ENCODE measurements at places on chromosomes 12 and 14.

DNA sequence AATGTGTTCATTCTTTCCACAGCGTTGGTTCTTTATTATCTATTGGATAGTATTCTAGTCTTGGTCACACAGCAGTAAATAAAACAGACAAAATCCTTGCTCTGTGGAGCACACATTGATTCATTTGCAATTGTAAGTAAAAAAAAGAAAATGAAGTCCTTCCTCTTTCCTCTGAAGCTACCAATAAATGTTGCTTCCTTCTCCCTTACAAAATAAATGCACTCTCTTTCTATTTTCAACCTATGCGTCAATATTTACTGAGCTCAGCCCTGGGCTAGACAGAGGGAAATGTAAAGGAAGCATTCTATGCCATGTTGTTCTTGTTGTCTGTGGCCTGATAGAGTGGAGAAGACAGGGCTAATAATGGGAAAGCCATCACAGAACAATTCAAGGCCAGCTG, 2.9 kb downstream of the ABHD12B start:
- no peak for DNase-seq

- DNase-seq = peak; percentile 7
Measured at GRCh38 chr12:131618303-131618658, 92.6 kb upstream of the SFSWAP start.

- DNase-seq = no peak
Measured at GRCh38 chr14:61268812-61269211, 12.3 kb downstream of the TMEM30B start.

DNA sequence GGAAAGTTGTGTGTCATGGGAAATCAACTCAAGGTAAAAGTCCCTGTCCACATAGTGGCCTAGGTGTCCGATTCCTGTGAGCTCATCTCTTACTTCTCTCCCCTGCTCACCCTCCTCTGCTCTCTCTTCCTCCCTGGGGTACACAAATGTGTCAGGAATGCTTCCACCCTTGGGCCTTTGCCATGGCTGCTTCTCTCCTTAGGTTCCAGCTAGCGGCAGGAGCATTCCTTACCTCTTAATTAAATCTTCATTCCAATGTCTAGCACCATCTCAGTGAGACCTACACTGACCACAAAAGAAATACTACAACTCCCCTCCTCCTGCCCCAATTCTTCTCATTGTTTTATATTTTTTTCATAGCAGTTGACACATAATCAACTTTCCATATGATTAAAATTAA, 298.6 kb downstream of the PDZRN4 start:
- no peak for DNase-seq

GRCh38 chr12:100229876-100230275, 29.3 kb downstream of the ACTR6 start:
- DNase-seq = peak; percentile 49

- DNase-seq = no peak
Measured at GRCh38 chr12:27345376-27345775, 12.7 kb downstream of the BMAL2 start.

DNA sequence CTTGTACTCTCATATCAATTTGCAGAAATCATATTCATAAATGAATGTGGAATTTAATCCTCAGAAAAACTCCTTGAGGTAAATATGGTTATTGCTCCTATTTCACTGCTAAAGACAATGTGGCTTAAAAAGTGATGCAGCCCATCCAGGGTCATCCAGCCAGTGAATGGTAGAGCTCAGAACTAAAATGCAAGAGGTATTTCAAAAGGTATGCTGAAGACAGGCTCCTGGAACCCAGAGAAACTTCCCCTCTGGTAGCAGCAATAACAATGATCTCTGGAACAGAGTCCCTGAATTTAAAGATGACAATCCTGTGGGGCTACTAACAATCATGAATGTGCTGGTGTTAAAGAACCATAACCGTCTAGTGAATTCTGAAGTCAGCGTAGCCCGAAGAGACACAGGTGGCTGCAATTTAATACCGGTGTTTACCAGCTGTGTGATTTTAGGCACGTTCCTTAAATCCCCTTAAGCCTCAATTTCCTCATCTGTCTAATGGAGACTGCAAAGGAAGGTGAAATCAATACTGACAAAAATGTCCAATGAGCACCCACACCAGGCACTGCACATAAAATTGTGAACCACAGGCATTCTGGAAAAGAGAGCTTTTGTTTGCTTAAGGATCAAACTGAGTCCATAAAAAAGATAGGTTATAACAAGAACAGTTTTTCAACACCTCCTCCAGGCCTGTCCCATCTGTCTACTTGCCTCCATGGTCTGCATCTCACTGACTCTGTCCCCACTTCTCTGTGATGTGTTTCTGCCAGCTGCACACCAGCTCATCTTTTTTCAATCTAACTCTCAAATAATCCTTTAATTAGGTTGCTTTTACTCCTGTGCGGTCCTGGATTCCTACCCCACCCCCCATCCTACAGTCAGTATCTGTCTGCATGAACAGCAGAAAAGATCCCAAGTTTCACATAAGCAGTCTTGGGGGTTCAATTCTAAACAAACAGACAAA, 10.5 kb downstream of the TM7SF3 start:
- no peak for DNase-seq

DNA sequence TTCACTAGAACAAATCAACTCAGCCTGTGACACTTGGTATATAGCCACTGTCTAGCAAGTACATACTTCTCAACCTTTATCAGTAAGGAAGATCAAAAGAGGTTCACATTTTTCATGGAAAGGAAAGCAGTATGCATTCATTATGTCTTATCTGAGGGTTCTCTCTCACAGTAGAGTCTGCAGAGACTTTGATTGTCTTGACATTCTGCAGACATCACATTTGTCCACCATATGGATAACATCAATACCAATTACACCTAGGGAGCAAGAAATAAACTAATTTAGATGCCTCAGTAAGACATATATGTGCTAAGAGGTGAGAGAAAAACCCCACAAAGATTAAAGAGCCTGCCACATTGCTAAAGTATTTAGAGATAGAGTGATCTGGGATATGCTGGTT, 110.8 kb upstream of the SLC35F4 start:
- no peak for DNase-seq

- peak; percentile 58 for DNase-seq
Measured at GRCh38 chr12:8045952-8046944, 13.7 kb downstream of the FOXJ2 start.

DNA sequence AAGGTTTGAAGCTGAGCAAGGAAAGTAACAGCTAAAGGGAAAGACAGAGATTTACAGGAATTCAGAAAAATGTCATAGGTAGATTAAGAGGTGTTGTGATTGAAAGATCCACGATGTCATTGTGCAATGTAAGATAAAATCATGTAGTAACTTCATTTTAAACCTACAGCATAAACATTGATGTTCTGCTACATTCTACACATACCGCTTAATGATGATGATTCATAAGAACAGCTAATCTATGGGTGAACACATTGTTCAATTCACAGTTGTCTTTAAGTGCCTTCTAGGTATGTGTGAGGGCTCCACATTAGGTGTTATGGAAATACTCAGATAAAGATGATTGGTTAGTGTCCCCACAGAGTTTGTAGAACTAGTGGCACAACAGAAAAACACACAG, 170.9 kb downstream of the GRIP1 start:
- no peak for DNase-seq

DNA sequence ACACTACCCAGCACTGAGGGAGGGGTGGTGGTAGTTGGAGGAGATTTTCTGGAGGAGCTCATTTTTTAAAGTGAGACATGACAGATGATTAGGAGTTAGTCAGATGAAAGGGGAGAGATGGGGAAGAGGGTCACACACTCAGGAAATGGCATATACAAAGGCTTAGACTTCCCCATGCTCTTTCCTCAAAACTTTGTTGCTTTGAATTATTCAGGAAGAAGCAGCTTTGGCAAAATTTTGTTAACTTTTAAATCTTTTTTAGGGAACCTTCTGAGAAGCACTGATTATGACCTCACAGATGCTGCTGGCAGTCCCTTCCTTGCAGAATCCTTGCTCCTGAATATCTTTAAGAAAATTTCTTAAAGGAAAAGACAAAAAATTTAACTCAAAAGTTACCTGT, 19.8 kb downstream of the ALDH6A1 start:
- no peak for DNase-seq

DNA sequence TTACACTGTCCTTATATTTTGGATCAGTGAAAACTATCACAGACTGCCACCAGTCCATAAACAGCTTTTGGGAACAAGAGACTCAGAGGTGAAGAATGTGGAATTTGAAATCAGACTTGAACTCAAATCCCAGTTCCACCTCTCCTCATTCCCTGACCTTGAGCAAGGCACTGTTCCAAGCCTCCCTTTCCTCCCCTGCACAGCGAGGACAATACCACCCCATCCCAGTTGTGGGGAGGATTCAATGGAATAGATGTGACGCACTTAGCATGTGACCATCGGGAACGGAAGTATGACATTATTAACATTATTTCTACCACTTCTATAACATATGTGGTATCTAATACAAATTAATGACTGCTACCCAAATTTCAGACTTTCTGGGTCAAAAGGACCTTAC, 63.5 kb downstream of the DPF3 start:
- DNase-seq = no peak

- no peak for DNase-seq
Measured at GRCh38 chr12:19105463-19105862, 24.1 kb upstream of the PLEKHA5 start.

DNA sequence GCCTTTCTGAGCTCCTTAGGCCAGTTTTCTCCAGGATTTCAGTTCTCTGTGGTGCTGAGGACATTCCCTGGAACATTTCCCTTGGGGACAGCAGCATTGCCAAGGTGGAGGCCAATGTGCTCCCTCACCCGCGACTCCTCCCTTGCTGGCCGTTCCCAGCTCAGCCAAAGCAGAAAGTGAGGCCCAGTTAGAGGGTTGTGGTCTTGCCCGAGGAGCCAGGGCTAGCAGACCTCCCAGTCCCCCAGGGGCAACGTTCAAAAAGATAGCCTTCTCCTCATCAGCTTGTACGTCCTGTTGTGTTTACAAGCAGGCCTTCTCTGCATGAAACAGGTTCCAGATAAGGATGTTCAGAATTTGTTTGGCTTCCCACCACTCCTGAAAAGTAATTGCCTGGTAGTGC, 78.4 kb downstream of the SSPN start:
- no peak for DNase-seq

DNA sequence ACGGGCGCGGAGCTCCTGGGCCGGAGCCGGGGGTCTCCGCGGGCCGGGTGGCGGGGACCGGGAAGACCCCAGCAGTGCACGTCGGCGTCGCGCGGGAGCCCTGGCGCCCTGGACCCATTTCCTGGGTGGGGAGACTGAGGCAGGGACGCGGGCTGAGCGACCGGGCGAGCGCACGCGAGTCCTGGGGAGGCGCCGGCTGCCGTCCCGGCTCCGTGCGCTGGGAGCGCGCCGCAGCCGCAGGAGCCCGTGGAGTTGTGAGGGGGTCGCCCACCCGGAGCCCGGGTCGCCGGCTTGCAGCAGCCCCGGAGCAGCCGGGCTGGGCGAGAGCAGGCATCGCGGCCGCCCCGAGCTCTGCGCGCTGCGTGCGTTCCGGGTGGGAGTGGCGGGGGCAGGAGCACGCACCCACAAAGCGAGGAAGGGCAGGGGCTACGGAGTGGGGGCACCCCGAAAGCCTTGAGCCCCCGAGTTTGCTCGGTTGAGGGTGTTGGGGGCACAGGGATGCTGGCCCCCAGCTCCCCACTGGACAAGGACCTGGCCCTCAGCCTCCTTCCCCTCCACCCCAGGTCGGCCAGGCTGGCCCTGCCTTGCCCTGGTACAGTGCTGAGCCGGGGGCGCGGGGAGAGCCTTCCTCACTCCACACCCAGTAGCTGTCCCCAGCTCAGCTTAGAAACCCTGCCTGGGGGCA, 620 bp downstream of the MMP17 start:
- DNase-seq = no peak

DNA sequence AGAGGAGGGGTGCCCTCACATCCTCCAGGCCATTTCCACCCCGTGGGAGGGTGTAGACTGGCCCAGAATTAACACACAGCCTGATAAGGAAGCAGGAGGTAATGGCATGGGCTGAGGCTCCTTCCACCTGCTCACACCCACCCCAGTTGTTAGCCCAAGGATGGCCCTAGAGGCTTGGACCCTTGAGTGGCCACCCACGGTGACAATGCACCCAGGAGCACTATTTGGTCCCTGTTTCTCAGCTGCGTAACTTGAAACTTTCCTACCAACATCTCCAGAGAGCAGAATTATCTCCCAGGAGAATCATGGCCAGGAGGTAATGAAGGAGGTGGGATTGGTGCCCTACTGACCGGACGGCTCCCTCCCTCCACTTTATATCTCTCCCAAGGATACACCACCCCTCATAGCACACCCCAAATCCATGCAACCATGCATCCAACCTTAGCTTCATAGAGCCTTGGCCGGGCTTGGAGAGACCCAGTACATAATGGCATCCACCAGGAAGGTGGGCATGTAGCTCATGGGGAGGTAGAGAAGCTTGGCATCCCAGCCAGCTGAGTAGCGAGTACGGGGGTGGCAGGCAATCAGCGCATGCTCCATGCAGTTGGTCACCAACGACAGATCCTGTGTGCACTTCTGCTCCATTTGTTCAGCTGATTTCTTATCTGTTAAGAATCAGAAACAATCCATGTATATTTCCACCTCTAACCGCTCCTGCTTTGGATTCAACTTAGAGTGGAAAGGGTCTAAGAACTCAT, 5.6 kb downstream of the RDH16 start:
- DNase-seq = no peak

DNA sequence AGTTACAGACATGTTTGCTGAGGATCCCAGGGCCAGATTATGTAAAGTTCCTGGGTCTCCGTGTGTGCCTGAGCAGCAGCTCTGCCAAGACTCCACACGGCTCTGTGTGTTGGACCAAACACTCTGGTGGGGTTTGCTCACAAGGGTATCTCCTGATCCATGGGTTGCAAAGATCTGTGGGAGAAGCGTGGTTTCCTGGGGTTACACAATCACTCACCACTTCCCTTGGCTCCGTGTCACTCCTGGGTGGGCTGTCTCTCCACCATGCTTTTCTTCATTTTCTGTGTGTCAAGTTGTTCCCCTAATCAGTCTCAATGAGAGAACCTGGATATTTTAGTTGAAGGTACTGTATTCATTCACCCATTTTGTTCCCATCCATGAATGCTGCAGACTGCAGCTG, 1088.8 kb downstream of the FSCB start:
- peak; percentile 66 for DNase-seq

DNA sequence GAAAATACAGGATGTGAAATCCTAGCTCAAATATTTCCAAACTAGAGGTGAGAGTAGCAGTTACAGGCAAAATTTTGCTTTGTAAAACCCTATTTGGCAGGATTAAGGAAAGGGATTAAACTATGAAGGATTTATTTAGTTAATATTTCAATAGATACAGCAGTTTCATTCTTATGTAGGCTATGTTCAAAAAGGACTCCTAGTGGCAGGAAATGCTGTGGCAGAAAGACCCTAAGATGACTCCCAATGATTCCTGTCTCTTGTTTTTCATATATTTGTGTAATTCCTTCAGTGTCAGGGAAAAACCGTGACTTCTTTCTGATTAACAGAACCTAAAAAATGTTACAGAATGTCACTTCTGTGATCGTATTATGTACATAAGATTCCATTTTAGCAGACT, 299.5 kb upstream of the RPL10L start:
- peak; percentile 9 for DNase-seq

GRCh38 chr14:52868911-52869618, 77.7 kb upstream of the GNPNAT1 start:
- DNase-seq = no peak

Data from Kasumi-1 (cell line).